CD4-positive, alpha-beta memory T cell (primary cell): ENCODE measurements at places on chromosomes 5 and 9.

- no peak for DNase-seq
Observed at GRCh38 chr5:68161156-68161555, 54.4 kb upstream of the PIK3R1 start.

DNA sequence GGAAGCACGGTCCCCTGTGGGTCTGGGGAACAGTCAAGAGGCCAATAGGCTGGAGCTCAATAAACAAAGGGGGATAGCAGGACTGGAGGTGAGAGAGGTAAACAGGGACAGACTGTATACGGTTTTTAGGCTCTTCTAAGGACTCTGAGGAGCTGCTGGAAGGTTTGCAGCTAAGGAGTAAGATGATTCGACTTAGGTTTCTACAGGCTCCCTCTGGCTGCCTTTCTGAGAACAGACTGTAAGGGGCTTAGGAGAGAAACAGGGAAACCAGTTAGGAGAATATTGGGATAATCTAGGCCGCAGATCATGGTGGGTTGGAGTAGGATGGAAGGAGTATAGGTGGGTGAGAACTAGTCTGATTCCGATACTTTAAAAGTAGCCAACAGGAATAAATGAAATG, 10.4 kb downstream of the CDK5RAP2 start:
- no peak for DNase-seq

- DNase-seq = no peak
Observed at GRCh38 chr9:26260238-26260637, 582.0 kb upstream of the TUSC1 start.

DNA sequence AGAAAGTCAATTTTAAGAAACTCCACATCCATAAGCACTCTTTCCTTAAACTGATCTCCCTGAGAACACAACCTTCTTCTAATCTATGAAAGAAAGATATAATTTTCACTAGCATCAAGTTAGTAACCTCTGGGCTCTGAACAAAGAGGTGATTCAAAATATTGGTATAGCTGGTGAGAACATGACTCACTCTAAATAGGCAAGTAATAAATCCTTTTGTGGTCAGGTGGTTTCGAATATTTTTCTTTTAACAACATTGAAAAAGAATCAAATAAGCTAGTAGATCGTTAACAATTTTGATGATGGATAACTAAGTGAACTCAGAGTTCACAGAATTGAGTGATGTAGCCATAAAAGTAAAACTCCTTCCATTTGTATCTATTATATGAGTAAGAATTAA, 150.6 kb upstream of the IQGAP2 start:
- no peak for DNase-seq

DNA sequence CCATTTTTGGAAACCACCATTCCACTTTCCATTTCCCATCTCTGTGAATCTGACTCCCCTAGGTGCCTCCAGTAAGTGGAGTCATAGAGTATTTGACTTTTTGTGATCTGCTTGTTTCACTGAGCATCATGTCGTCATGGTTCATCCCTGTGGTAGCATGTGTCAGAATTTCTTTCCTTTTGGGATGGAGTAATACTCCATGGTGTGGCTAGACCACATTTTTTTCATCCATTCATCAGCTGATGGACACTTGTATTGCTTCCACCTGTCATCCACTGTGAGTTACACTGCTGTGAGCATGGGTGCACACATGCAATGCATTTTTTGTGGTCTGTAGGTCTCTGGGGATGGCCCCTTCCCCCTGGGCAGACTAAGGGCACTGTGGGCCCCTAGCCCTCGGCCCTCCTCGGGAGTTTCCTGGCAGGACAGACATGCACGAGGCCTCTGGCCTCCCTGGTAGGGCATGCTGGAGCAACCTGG, 115.9 kb downstream of the GADD45G start:
- no peak for DNase-seq

- DNase-seq = no peak
Observed at GRCh38 chr9:92424340-92424739, at the start of gene OMD. TSS of gene OMD (minus strand) at chr9:92424471. CDS start at chr9:92417558, 6,913 bp downstream.

- no peak for DNase-seq
Observed at GRCh38 chr5:88732862-88733261, 150.1 kb downstream of the MEF2C start.

DNA sequence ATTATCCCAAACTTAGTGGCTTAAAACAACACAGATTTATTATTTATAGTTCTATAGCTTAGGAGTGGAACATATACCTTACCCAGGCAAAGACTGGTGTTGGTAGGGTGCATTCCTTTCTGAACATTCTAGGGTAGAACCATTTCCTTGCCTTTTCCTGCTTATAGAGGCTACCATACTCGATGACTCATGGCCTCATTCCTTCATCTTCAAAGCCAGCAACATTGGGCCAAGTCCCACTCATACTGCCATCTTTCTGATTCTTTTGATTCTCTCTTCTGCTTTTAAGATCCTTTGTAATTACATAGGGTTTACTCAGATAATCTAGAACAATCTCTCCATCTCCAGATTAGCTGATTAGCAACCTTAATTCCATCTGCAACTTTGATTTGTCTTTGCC, 452.7 kb upstream of the KLF4 start:
- no peak for DNase-seq

GRCh38 chr9:17134396-17135294, at the start of gene CNTLN:
TSS of gene CNTLN (plus strand) at chr9:17135040. CDS start at chr9:17135066, 26 bp downstream.
- DNase-seq = no peak

GRCh38 chr5:3126639-3127038, 375.2 kb upstream of the IRX2 start:
- DNase-seq = no peak

GRCh38 chr5:111266491-111266890, 42.3 kb downstream of the CAMK4 start:
- DNase-seq = no peak

DNA sequence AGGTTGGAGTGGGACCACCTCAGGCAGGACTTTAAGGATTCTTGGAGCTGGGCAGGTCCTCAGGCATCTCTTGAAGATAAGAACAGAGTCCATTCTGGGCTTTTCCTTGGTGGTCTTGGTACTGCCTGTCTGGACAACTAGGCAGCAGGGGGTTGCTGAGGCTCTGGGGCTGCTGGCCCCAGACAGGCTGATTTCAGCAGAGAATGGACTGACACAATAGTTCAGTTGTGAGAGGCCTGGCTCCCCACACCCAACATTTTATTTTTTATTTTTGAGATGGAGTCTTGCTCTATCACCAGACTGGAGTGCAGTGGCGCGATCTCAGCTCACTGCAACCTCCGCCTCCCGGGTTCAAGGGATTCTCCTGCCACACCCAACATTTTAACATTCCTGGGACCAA, 4.6 kb downstream of the ANGPTL2 start:
- DNase-seq = no peak

DNA sequence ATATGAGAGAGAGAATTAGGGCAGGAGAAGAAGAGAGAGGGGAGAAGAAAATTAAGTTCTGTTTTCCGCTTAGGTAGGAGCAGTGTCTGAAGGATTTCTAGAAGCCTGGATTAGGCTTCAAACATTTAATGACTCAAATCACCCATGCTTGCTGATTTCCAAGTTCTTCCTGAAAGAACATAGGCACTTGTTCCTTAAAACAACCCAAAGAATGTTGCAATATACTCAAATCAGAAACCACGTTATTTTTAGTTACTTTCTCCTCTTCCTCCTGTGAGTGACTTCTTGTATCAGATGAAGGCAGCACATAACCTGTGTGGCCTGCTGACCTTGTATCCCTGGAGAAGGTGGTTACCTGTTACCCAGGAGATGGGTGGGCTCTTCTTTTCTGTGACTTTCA, 351.5 kb upstream of the KLF4 start:
- DNase-seq = no peak

DNA sequence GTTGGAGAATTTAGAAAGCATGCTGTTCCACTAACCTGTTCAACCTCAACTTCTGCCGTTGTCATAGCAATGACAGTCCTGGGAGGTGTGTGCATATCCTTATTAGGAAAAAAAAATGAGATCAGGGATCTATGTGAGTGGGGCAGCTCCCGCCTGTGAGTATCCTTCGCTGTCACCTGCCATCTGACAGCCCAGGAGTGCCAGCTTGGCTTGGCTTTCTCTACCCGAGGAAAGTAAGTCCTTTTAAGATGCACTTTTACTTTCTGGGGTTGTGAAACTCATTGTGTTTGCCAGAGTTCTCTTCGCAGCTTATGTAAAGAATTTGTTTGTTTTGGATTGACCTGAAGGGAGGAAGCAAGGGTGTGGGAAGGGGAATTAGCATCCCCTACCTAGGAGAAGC, 21.8 kb downstream of the PCDHAC2 start:
- DNase-seq = no peak

- no peak for DNase-seq
Observed at GRCh38 chr5:144644317-144644716, 473.6 kb downstream of the KCTD16 start.

GRCh38 chr9:11749396-11749795, 943.8 kb upstream of the TYRP1 start:
- no peak for DNase-seq

- DNase-seq = no peak
Observed at GRCh38 chr5:133789428-133789827, 177.1 kb upstream of the FSTL4 start.

DNA sequence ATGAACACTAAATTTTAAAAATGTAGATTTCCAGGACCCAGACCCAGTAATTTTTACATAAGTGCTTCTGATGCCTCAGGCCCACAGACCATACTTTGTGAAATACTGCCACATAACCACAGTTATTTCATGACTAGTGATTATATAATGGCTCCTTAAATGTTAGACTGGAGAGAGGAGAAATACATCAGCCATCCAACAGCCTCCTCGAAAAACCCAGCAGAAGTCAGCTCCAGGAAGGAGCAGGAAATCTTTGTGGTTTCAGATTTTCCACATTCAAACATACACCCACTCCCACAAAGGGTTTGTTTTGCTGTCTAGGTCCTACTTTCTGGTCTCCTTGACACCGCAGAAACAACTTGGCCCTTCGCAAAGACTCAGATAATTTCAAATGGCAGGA, 455.2 kb downstream of the DTWD2 start:
- no peak for DNase-seq

DNA sequence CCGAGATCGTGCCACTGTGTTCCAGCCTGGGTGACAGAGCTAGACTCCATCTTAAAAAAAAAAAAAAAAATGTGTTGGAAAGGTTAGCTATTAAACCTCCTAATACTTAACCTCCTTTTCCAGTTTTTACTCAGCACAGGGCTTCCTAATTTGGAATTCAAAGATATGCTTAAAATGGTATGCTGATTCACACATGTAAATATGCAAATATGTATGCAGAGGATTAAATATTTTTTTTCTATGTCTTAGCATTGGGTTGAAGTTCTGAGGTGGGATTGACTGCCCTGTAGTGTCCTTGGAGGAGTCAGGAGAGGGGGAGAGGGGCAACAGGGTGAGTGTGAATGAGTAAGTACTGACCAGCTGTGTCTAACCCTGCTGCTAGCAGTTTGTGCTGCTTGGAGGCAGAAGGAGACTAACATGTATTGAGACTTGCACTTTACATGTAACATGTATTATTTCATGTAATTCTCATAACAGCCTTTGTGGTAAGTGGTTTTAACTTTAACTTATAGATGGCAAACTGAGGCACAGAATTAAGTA, 63.2 kb downstream of the SLC44A1 start:
- DNase-seq = no peak

GRCh38 chr5:83846624-83847350, 126.1 kb upstream of the HAPLN1 start:
- no peak for DNase-seq

- DNase-seq = no peak
Observed at GRCh38 chr5:119071561-119071995, 691 bp downstream of the DMXL1 start.

DNA sequence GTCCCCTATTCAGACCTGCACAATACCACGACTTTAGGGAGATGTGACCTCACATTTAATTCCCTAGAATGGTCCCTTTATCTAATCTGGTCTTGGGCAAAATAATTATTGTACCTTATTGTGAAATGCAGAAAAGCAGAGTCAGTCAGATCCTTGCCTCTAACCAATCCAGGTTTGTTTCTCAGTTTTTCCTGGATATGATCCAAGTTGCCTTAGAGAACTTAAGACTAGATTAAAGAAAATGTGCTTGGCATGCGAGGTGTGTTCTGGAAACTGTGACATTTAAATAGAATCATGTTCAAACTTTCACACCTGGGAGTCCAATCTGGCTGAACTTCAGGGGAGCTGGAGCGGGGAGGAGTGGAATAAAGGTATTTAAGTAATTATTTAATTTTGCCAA, 696.2 kb downstream of the DNAH5 start:
- DNase-seq = no peak

- no peak for DNase-seq
Observed at GRCh38 chr5:25970906-25971489, 1067.4 kb downstream of the CDH9 start.

GRCh38 chr5:60206234-60206633, 312.7 kb upstream of the PDE4D start:
- DNase-seq = no peak

DNA sequence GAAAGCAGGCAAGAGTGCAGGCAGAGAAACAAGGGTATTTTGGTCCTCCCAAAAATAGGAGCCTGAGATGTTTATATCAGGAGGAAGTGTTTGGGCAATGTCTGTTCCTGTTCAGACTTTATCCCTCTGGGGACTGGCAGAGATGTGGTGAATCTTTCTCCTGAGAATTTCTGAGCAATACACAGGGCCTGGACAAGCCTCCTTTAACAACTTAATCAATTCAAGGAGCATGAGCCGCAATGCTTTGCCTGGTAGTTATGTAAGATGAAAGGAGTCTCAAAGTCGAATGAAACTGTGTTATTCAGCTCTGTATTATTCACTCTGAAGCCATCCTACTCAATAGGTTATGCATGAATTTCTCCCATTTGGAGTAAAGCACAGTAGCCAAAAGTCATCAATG, 365.6 kb downstream of the MAN2A1 start:
- DNase-seq = no peak

DNA sequence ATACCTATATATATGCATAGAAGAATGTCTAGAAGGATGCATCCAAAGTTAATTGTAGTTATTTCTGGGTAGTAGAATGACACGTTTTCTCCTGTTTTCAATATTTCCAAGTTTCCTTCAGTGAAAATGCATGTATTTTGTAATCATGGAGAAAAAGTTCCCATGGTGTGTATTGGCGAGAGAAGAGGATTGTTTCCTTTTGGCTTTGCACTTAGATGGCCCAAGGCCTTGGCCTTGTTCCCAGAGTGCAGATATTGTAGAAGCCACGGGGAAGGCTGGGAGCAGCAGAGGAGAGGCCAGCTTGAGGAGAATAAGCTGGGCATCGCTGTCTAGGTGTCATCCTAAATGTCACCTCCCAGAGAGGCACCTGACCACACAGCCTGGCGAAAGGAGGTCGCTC, 44.0 kb downstream of the IRF1 start:
- no peak for DNase-seq
